ENCODE measurements at places on chromosomes 13 and 19. TPM values are rescaled to one million over a fixed set of nuclear protein-coding genes. Genes with fewer than 3 reads are reported as not detected.

The MBD3L2 gene
- not detected for total RNA-seq

The ONECUT3 gene
- 0.09 TPM for total RNA-seq

The BCL3 gene
- 23.4 TPM for total RNA-seq

The PGLYRP2 gene
- total RNA-seq: not detected

The FAM83E gene
- total RNA-seq: 0.33 TPM

The ERCC2 gene
- 17.7 TPM for total RNA-seq

The IRGC gene
- total RNA-seq: not detected

The OSCAR gene
- 0.80 TPM for total RNA-seq

The TLE2 gene
- total RNA-seq: 7.2 TPM

The FUT6 gene
- 0.17 TPM for total RNA-seq

The RAB20 gene
- 3.5 TPM for total RNA-seq

The KLHL1 gene
- total RNA-seq: not detected

The ZNF813 gene
- 2.9 TPM for total RNA-seq

The ZNF835 gene
- not detected for total RNA-seq

The EXOC3L2 gene
- not detected for total RNA-seq

The SPIB gene
- total RNA-seq: not detected

The LRRC63 gene
- total RNA-seq: not detected

The CEACAM8 gene
- not detected for total RNA-seq

The ELSPBP1 gene
- total RNA-seq: not detected

The ARHGAP33 gene
- 1.6 TPM for total RNA-seq

The KIR3DL1 gene
- not detected for total RNA-seq

The TGFBR3L gene
- total RNA-seq: 1.2 TPM

The ZNF429 gene
- 13.8 TPM for total RNA-seq

The KLC3 gene
- 55.3 TPM for total RNA-seq

The TYROBP gene
- not detected for total RNA-seq

The SYNGR4 gene
- not detected for total RNA-seq

The UBL5 gene
- 338 TPM for total RNA-seq

The PCDH8 gene
- total RNA-seq: under 0.01 TPM

The KIR2DL3 gene
- total RNA-seq: not detected

The CELF5 gene
- total RNA-seq: 0.17 TPM

The TBXA2R gene
- not detected for total RNA-seq

The PLPPR2 gene
- 19.1 TPM for total RNA-seq

The VAV1 gene
- total RNA-seq: 0.96 TPM

The RDH8 gene
- not detected for total RNA-seq

The ZNF93 gene
- 2.8 TPM for total RNA-seq

The C1QTNF9B gene
- not detected for total RNA-seq

The HIF3A gene
- not detected for total RNA-seq

The FCGBP gene
- total RNA-seq: 0.17 TPM

The ZNF543 gene
- total RNA-seq: 15.2 TPM

The CPB2 gene
- total RNA-seq: not detected

The AP2S1 gene
- 264 TPM for total RNA-seq

The SLC6A16 gene
- not detected for total RNA-seq

The C13orf42 gene
- total RNA-seq: not detected

The ZNF229 gene
- 15.3 TPM for total RNA-seq

The MBD3 gene
- total RNA-seq: 84.3 TPM

The SIGLECL1 gene
- total RNA-seq: not detected

The FAM216B gene
- not detected for total RNA-seq

Measured in mammary epithelial cell (primary cell).